ENCODE measurements at places on chromosomes 5 and 9.
A peak's percentile ranks its signal among the peaks of the same experiment; 100 is the strongest.

GRCh38 chr5:132468656-132469379 lies 21.8 kb downstream of the IRF1 start:
- peak; percentile 30 for DNase-seq

- peak; percentile 11 for DNase-seq
These were observed 57.6 kb downstream of the AHRR start for GRCh38 chr5:378976-379742.

DNA sequence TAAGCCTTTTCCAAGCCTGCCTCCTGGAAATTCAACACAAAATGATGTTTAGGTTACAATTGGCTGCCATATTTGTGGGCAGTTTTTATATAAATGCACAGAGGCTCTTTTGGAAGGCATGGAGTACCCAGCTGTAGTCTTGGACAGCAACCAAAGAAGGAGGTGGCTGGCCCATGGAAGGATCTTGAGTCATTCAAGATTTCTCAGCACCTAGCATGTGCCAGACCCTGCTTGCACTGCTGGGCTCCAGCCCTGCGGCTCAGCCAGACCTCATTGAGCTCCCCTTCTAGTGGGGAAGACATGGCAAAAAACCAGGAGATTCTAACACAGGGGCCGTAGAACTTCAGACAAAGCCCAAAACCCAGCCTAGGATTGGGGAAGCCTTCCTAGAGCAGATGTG lies 22.1 kb downstream of the JADE2 start:
- DNase-seq = no peak

- no peak for DNase-seq
These were observed 50.8 kb downstream of the ITGA1 start for GRCh38 chr5:52838326-52839015.

GRCh38 chr9:78309066-78309465 lies 12.1 kb downstream of the PSAT1 start:
- DNase-seq = no peak

- DNase-seq = no peak
These were observed 246.1 kb upstream of the TUT7 start for GRCh38 chr9:86600291-86600690.

- DNase-seq = peak; percentile 10
These were observed 14.2 kb upstream of the CAST start for GRCh38 chr5:96648023-96648422.

GRCh38 chr9:93597871-93598646 lies 21.7 kb downstream of the PHF2 start:
- DNase-seq = no peak

GRCh38 chr9:80867731-80868130 lies 821.6 kb downstream of the TLE1 start:
- no peak for DNase-seq

DNA sequence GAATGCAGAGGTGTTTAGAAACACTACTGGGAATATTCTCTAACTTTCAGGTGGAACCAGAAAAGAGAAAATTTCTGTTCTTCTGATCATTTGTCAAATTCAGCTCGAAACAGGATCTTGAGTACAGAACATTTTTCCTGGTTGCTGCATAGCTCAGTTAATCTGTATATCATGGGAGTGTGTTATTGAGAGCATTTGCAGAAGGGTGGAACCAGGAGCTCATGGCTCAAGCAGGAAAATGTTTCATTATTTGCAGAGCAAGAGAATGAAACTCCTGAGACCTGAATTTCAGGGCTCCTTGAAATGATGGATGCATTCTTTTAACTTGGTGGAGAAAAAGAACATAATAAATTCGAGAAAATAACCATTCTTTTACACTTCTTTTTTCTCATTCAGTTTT lies 97.9 kb downstream of the AOPEP start:
- no peak for DNase-seq

- DNase-seq = peak; percentile 23
These were observed 551.8 kb upstream of the TYRP1 start for GRCh38 chr9:12141422-12141821.

- DNase-seq = no peak
These were observed 2.2 kb downstream of the NTNG2 start for GRCh38 chr9:132163876-132164603.

- no peak for DNase-seq
These were observed 625 bp upstream of the UBLCP1 start for GRCh38 chr5:159262472-159262858.

DNA sequence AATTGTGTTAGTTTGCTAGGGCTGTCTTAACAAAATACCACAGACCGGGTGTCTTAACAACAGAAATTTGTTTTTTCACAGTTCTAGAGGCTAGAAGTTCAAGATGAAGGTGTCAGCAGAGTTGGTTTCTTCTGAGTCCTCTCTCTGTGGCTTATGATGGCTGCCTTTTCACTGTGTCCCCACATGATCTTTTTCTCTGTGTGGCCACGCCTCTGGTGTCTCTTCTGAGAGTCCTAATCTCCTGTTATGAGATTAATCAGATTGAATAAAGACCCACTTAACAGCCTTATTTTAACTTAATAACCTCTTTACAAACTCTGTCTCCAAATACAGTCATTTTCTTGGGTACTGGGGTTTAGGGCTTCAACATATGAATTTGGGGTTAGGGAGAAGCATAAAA lies 561.1 kb downstream of the NR2F1-AS1 start:
- DNase-seq = no peak

DNA sequence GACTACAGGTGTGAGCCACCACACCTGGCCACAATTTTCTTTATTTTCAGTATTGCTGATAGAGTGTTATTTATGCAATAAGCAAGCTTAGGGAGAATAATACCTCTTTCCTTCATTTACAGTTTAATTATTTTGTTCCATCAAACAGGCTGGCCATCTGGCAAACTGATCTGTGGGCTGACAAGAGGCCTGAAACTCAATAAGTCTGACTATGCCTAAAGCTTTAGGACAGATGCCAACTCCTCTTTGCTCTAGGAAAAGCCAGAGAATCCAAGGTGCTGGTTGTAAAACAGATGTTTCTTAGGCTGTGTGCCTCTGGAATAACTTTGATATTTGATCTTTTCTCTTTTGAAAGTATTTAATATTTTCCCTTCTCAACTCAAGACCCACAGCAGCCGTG lies 98.4 kb downstream of the TARS1 start:
- DNase-seq = no peak

DNA sequence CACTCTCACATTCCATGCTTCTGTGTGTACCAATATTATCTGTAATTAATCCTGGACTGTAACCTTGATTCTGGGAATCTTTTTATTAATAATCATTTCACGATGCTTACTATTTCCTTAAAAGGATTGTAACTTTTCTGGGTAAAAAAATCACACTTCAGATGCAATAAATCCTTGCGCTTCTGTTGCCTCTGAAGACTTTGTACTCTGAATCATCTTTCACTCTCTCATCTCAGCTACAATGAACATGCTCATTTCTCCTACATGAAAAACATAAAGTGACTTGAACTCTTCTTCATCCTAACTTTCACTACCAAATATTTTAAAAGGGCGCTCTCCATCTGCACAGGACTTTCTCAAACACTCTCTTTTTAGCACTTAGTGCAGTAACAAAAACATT lies 50.0 kb downstream of the GDA start:
- DNase-seq = no peak

DNA sequence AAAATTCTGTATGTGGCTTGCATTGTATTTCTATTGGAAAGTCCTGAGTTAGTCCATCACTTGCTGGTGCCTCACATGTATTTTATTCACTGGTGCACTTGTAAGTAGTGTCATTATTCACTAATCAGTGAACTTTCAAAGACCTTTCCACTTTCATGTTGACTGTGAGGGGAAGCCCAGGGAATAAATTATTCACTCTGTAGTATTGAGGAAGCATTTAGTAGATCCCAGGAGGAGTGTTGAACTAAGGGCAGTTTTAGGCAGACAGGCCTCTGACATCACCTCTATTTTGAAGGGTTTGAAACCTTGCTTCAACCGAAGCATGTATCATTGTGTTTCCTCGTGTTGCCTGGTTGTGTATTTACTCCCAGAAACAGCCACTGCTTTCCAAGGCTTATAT lies 705.4 kb upstream of the RIOK2 start:
- no peak for DNase-seq

DNA sequence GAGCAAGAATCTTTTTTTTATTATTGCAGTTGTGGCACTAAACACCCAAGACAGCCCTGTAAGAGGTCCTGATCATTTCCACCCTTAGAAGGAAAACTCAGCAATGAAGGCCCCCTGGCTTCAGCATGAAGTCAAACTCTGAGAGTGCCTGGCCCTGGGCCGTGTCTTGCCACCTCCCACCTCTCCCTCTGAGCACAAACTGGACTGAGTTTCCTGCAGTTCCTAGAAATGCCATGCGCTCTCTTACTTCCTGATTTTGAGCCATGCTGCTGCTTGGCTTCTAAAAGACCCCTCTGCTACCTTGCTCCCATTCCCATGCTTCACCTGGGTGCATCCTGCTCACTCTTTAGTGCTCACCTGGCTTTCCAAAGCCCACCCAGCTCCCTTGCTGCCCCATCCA lies 140.4 kb upstream of the KLF9 start:
- peak; percentile 2 for DNase-seq

GRCh38 chr5:123951582-123951977 lies 439.6 kb downstream of the CSNK1G3 start:
- peak; percentile 43 for DNase-seq

- DNase-seq = no peak
These were observed 211.1 kb upstream of the IRX1 start for GRCh38 chr5:3384531-3384930.

DNA sequence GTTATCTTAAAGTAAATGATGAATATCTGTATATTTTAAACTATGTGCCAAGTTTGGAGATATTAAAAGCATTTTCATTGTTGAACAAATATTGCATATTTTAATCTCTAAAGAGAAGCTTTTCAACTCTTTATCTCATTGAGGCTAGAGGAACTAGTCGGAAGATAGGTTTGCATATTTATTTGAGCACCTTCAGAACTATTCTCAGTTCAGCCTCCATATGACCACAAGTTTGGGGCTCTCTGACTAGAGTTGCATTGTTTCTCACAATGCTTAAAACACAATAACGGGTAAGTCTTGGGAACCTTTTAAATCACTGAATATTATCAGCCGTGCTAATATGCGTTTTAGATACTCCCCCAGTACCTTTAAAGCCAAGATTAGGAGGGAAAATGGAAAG lies 47.3 kb upstream of the CTXN3 start:
- DNase-seq = no peak

DNA sequence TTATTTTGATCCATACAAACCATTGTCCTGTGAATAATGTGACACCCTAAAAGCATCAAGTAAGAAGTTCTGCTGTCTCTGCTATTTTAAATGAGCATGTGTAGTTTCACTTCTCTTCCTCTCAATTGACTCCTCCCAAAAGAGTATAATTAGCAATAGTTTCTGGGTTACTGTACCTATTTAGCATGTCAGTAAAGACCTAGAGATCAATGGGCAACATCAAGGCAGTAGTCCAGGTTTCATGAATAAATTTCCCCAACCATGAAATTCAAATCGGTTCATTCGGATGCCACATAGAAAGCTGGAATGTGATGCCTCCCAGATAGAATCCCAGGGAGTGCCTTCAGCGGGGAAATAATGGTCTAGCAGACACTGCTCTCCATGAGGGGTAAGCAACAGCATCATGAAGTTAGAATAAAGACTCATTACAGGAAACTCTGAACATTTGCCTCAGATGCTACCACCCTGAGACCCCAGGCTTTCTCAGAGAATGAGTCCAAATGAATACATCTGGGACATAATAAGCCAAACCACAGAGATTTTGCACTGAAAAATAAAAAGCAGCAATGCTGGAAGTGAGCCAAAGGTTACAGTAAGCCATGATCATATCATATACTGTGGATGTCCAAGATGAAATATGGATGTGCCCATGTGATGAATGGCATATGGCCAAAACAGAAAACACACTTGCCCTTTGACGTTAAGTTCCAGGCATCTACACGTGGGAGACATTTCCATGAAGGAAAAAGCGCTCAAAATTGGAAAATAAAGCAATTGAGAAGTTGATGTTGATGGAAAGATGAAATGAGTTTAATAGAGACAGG lies 1107.0 kb upstream of the SEMA6A start:
- DNase-seq = no peak

- no peak for DNase-seq
These were observed 160.4 kb downstream of the ELAVL2 start for GRCh38 chr9:23665635-23666034.

DNA sequence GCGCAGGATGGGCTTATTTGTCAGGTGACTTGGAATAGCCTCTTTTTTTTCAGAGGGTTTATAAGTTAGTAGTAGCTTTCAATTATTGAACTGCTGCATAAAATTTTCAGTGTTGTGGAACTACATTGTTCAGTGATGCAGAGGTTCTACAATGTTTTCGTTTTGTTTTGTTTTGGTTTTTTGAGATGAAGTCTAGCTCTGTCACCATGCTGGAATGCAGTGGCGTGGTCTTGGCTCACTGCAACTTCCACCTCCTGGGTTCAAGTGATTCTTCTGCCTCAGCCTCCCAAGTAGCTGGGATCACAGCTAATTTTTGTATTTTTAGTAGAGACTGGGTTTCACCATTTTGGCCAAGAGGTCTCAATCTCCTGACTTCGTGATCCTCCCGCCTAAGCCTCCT lies 22.0 kb downstream of the NUP188 start:
- no peak for DNase-seq

DNA sequence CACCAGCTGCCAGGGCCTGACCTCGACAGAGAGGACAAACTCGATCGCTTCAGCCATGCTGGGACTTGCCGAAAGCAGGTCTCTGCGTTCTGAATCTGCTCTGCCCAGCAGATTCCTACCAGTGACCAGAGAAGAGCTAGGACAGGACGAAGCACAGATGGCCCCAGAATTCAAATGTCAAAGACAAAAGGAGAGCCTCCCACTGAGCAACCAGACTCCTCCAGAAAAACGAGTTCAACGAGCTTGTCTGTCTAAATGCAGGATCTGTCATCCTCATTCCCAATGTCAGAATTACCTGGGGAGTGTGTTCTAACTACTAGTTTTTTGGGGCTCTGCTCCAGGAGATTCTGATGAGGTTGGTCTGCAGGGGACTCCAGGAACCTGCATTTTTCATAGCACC lies 13.4 kb downstream of the AK8 start:
- no peak for DNase-seq

GRCh38 chr5:142590451-142591231 lies 95.2 kb downstream of the FGF1 start:
- DNase-seq = no peak

GRCh38 chr9:135479469-135480052 lies at the start of gene PPP1R26:
TSS of gene PPP1R26 (plus strand) at chr9:135479782. CDS start at chr9:135484511, 4,729 bp downstream.
- no peak for DNase-seq

GRCh38 chr5:76372323-76373054 lies 30.6 kb upstream of the IQGAP2 start:
- DNase-seq = peak; percentile 70

- no peak for DNase-seq
These were observed 47.4 kb upstream of the SHC3 start for GRCh38 chr9:89225991-89226471.

GRCh38 chr5:32850817-32851496 lies 139.8 kb downstream of the NPR3 start:
- DNase-seq = no peak

DNA sequence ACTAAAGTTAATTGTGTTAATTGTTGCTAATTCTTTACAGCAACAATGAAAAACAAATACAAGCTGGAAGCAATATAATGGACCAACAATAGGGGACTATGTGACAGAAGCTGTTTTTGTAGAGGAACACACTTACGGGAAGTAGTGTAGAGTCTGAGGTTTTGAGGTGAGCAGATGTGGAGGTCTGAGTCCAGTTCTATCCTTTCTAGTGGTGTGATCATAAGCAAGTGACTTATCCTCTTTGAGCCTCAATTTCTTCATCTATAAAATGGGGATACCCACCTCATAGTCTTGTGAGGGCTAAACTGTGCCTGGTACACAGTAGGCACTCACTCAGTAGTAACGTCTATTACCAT lies 28.3 kb downstream of the ALG2 start:
- DNase-seq = no peak

GRCh38 chr5:138339464-138339863 lies 1.4 kb downstream of the FAM53C start:
- peak; percentile 71 for DNase-seq
